Activated naive CD4-positive, alpha-beta T cell treated with anti-CD3 and anti-CD28 coated beads, Interleukin-2, amount 10 ng/mL, durations not matched to agents 7 days and 5 days (primary cell): ENCODE measurements at places on chromosomes 12 and 14.

DNA sequence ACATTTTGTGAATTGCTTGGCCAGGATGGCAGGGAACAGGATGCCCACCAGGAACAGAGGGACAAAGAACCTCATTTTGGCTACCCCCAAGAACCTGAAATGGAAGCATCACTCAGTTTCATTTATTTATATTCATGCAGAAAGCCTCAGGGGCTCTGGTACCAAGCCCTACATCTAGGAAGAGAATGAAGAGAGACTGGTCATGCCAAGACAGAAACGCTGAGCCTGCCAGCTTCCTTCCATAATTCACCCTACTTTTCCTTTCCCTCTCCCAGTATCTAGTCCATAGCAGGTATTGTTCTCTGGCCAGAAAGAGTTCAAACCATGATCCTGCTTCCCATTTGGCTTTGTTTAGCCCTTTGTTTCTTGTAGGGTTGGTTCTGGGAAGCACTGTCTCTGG lies at the start of gene LALBA:
Gene LALBA, minus strand, starts transcription at position 101 of the 400 bp plus-strand sequence. Its CDS starts 26 bp downstream, at position 75.
- no peak for DNase-seq

GRCh38 chr14:33369972-33370371 lies 431.3 kb downstream of the NPAS3 start:
- DNase-seq = no peak

GRCh38 chr12:117365049-117365616 lies 3.7 kb upstream of the NOS1 start:
- DNase-seq = no peak

DNA sequence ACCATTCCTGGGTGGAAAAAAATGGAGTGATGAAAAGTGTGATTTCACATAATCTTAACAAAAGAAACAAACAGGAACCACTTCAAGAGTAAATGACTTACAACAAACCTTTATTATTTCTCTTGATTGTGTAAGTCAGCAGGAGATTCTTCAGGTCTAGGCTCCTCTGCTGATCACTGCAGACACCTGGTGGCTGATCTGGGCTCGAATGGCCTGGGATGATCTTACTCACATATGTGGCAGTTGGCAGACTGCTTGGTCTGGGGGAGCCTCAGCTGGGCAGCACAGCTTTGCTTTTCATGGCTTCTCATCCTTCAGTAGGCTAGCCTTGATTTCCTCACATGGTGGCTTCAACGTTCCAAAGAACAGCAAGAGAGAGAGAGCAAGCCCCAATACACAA lies 215.4 kb upstream of the PRICKLE1 start:
- no peak for DNase-seq

GRCh38 chr12:73308747-73309146 lies 1036.6 kb downstream of the TRHDE start:
- no peak for DNase-seq

- DNase-seq = no peak
These were observed 41.1 kb downstream of the LARP4 start for GRCh38 chr12:50441763-50442162.

DNA sequence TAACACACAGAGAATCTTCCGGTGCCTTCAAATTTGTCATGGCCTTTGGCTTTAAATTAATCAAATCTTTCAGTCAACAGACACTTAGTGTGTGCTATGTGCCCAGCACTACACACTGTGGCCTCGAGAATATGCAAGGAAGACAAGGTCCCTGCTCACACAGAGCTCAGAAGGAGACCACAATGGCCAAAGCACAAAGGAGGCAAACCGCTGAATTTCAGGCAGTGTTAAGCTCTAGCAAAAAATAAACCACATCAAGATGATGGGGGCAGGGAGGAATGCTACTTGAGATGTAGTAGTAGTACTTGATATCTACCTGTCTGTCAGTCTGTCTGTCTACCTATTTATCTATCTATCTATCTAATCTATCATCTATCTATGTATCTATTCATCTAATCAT lies 227.9 kb downstream of the TMEM132D start:
- DNase-seq = no peak

DNA sequence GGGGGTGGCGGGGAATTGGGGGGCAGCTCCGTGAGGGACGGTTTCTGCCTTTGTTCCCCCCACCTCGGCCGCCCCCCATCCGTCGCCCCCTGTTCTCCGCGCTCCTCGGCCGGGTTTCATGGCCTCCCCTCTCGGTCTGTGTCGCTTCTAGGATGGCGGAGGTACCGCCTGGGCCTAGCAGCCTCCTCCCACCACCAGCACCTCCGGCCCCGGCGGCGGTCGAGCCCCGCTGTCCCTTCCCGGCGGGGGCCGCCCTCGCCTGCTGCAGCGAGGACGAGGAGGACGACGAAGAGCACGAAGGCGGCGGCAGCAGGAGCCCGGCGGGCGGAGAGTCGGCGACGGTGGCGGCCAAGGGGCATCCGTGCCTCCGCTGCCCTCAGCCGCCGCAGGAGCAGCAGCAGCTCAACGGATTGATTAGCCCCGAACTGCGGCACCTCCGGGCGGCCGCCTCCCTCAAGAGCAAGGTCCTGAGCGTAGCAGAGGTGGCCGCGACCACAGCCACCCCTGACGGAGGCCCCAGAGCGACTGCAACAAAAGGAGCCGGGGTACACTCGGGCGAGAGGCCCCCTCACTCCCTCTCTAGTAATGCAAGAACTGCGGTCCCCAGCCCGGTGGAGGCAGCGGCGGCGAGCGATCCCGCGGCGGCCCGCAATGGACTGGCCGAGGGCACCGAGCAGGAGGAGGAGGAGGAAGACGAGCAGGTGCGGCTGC lies 575 bp downstream of the NAA30 start:
- peak; percentile 53 for DNase-seq

GRCh38 chr14:97644365-97644764 lies 847.2 kb downstream of the VRK1 start:
- DNase-seq = no peak

DNA sequence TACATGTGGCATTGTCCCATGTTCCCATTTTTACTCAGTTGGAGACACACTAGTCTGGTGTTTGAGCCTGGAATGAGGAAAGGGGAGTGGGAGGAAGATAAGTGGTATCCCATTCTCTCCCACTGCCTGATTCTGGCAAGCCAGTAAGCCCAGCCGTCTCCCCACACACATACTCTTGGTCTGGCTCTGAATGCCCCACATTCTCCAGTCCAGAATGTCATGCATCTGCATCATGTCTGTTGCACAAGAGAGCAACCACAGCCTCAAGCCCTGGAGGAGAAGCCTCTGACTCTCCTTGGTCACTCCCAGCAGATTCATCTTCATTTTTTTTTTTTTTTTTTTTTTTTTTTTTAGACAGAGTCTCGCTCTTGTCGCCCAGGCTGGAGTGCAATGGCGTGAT lies 48.0 kb downstream of the DRAM1 start:
- no peak for DNase-seq

DNA sequence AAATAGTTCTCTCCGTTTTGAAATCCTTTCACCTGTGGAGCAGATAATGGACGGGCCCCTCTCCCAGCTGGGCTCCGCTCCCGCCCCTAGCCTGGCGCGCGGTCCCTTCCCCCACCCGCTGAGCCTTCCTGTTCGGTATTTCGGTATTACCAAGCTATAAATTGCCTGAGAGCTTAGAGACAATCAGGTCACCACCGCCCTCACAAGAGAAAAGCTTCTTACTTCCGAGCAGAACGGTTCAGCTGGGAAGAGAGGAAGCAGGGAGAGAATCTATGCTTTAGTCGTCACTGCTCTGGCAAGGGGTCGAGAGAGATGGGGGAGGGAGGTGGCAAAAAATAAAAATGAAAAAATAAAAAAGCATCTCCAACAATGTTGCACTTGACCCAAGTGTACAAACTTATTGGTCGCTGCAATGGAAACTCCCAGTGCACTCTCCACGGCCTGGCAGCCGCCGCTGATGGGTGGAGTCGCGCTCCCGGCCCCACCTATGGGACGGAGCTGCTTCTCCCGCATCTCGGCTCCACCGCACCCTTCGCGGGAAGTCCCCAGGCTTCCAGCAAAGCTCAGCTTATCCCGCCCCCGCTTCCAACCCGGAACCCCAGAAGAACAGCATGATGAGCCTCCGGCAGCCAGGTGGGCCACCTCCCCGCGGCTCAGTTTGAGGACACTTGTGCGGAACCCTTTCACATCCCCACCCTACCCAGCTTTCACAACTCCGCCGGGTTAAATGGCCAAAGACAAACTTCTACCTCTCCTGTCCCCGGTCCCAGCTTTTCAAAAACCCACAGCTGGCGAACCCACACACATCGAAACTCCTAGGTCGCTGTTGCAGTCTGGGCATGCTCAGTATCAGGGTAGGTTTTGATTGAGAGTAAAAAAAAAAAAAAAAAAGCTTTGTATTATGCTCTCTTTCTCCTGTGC lies 832 bp upstream of the SYT1 start:
- no peak for DNase-seq

DNA sequence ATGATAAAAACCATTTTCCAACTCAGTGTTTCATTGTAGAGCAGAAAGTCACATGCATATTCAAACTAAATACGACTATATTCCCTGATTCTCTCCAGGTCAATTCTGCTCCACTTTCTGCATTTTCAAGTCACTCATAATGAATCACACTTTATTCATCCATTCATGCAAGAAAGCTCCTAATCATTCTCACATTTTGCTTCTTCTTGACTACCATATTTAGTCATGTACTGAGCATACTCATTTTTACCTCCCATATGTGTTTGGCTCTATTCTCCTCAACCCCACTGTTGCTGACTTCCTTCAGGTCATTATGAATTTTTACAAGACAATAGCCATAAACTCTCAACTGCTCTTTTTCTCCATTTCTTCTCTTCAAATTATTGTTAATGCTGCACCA lies 43.4 kb upstream of the PIK3C2G start:
- DNase-seq = no peak

DNA sequence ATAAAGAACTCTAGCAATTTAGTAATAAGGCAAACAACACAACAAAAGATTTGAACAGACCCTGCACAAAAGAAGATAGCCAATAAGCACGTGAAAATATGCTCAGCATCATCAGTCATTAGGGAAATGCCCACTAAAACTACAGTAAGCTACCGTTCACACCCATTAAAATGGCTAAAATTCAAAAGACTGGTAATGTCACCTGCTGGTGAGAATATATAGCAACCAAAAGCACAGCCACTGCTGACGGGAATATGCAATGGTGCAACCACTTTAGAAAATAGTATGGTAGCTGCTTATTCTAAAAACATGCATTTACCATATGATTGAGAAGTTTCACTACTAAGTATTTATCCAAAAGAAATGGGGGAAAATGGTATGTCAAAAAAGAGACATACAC lies 74.9 kb downstream of the DPF3 start:
- no peak for DNase-seq

DNA sequence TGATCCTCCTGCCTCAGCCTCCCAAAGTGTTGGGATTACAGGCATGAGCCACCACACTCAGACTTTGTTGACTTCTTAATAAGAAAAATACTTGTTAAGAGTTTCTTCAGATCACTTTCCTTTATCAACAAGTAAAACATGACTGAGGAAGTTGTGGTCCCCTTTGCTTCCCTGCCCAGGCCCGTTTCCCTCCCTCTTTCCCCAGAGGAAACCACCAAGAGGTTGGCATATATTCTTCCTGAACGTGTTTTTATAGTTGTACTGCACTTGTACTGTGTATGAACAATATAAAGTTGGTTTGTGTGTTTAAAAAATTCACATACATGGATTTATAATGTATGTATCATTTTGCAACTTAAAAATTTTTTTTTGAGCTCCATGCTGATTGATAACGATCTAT lies 28.4 kb downstream of the PTPN11 start:
- DNase-seq = no peak

DNA sequence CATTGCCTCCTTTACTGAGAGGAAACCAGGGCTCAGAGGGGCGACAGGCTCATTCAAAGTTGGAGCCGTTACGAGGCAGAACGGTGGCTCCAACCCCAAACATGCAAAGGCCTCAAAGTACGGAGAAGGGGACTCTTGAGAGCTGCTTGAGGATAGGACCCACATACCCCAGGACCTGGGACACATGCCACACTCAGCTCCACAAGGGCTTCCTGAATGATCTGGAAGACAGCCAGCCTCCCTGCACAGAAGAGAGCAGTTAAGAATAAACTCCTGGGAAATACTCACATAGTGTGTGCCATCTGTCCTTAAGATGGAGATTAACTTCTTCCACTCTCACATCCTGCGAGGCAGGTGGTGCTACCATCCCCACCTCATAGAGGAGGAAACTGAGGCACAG lies 26.6 kb upstream of the NXPH4 start:
- DNase-seq = no peak

DNA sequence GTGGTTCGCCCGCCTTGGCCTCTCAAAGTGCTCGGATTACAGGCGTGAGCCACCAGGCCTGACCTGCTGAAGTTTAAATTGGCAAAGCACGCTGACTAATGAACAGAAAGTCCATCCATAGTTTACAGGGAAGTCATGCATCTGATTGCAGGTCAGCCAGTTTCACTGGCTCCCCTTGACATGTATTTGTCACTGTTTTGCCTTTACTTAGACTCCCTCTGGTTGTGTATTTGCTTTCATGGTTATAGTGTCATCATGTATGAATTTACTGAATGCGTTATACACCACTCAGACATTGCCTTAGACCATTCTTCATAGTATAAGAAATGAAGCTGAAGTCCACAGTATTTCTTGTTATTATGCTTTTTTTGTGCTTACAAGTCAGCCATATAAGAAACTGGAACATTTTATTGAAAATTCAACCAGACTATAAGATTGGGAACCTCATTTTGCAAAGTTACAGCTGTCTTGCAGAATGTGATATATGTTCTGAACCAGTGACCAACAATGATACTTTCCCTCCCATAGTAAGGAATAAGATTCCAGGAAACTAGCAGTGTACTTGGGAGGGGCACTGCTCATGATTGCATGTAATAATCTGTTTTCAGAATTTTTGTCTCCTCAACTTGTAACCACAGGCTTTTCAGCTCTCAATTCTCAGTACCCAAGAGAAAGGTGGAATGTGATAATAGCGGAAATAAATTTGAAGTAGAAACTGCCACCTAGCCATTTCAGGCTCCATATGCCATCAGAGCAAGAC lies 51.9 kb upstream of the ATF7IP start:
- no peak for DNase-seq
